Karpas-422 (cell line): ENCODE measurements at places on chromosomes 3 and 15. TPM values are rescaled to one million over a fixed set of nuclear protein-coding genes. Genes with fewer than 3 reads are reported as not detected.

GRCh38 chr15:44315126-44315525 is 26.6 kb downstream of the GOLM2 start:
- no peak for DNase-seq

The LHFPL4 gene
- not detected in 2 replicates for total RNA-seq

GRCh38 chr3:110430146-110430545 is 641.5 kb upstream of the NECTIN3 start:
- DNase-seq, result no peak

GRCh38 chr3:90015688-90016356 is 908.4 kb downstream of the EPHA3 start:
- no peak for DNase-seq

DNA sequence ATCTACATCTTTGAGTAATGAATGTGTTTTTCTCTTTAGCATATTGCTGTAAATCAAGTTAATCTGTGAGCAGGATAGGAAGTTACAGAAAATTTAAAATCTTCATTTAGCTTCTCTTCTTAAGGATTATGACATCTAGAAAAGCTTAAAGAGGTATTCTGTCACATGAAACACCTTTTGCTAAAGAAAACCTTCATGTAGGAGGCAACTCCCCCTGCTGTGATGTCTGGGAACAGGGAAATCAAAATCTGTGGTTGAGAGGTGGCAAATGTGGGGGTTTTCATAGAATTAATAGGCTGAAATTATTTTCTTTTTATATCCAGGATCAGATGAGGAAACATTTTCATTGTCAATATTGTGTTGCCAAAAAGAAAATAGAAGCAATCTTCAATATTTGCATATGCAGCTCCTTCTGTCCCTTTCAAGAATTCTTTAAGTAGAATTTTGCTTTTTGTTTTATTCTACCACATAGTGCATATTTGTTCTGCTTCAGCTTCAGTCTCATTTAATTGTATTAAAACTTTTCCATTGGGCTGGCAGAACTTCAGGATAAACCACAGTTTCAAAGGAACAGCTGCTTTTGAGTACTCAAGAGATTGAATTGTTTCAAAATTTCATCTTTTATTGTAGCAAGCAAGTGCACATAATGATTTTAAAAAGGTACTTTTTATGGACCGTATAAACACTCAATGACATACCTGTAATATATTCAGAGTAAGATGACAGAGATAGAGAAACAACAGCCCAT is 128.4 kb downstream of the RAP2B start:
- no peak for DNase-seq
